HCT116 (cell line): ENCODE measurements at places on chromosomes 6 and 20.

- DNase-seq: no peak
These were observed 224.9 kb upstream of the OPRM1 start for GRCh38 chr6:153814136-153814535.

GRCh38 chr20:9032758-9033157 lies 36.1 kb upstream of the PLCB4 start:
- no peak for DNase-seq

- no peak for DNase-seq
These were observed 13.6 kb downstream of the KCNK5 start for GRCh38 chr6:39215640-39216158.

DNA sequence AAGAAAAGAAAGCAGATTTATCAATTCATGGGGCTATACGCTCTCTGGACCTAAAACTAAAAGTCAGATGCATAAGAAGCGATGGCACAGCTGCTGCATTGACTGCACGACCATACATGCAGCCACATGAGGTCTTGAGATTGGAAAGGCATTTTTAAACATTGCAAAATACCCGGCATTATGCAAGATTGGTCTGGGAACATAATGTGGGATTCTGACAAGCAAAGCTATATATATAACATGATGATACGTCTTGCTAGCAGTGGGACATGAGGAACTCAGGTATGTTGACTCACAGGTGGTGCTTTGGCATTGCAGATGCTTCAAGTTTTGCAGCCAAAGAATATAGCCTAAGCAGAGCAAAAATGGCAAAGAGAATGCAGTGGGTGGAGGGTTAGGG lies 55.1 kb downstream of the SAMD3 start:
- DNase-seq: no peak

GRCh38 chr20:42309050-42309449 lies 690.9 kb upstream of the CHD6 start:
- DNase-seq: no peak

DNA sequence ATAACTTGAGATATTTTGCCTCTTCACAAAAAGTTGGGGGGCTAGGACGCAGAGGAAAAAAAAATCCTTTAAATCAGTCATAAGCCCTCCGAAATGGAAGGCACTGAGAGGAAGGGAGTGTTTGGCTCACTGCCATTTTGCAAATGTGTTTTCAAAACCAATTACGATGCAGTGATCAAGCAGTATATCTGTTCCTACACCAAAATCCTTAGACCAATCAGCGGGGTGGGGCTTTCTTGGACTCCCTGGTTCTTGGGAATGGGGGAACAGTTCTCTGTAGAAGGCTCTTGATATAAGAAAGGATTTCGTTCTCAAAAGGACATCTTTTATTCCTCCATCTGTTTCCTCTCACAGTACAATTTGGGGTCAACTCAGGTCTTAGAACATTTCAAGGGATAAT lies 478.6 kb upstream of the JARID2 start:
- DNase-seq: no peak

- no peak for DNase-seq
These were observed 83.4 kb downstream of the ELOVL4 start for GRCh38 chr6:79864001-79864400.

DNA sequence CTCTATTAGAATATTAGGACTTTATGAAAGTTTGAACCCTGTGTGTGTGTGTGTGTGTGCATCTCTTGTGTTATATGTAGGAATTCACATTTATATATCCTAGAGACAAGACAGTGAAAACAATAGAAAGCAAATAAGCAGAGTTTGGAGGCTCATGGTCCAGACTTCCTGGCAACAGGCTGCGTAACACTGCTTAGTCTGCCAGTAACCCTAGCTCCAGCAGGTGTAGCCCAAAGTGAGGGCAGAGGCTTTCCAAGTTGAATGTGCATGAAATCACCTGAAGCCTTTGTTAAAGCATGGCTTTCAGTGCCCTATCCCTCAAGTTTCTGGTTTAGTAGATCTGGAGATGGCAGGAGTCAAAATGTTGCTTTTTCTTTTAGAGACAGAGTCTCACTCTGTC lies 569.9 kb downstream of the KIF16B start:
- DNase-seq: no peak

GRCh38 chr6:74991573-74992332 lies 214.1 kb downstream of the COL12A1 start:
- no peak for DNase-seq

- DNase-seq: no peak
These were observed 98.5 kb downstream of the TFAP2A start for GRCh38 chr6:10316373-10316721.

GRCh38 chr6:50815436-50816114 lies 3.1 kb upstream of the TFAP2B start:
- no peak for DNase-seq

DNA sequence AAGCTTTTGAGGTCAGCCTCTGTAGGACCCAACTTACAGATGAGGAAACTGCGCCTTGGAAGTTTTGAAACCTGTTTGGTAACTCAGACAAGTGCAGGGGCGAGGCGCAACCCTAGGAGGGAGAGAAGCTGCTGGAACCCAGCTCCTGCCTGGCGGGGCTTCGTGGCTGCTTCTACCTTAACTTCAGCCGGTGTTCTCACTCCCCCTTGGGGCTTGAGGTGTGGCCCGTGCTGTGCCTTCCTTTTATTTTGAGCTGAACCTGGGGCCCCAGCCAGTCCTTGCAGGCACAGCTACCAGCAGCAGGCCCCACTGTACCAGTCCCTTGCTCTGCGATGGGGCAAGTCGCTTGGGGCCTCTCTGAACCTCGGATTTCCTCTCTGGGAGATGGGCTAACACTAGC lies 12.0 kb downstream of the RBM38 start:
- DNase-seq: no peak

GRCh38 chr6:132669690-132670291 lies 10.8 kb upstream of the TAAR1 start:
- DNase-seq: peak; percentile 38

DNA sequence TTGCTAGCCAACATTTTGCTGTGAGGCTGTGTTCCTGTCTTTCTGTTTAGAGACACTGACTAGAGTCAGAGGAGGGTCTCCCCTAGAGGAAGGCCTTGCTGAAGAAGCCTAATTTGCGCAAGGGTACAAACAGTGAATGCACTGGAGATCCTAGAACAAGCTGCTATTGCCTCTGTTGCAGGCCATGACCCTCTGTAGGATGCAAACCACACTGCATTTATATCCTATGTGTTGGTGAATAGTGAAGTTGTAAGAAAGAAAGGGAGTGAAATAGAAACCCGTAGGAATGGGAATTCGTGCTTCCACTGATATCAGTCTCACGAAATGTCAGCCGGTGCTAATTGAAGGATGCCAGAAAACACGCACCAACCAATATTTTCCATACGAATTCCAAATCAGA lies 88.2 kb downstream of the GJA1 start:
- DNase-seq: no peak

GRCh38 chr6:56841381-56841749 lies 113.5 kb upstream of the BEND6 start:
- no peak for DNase-seq

GRCh38 chr6:52994839-52995088 lies 320 bp downstream of the GSTA4 start:
- no peak for DNase-seq

DNA sequence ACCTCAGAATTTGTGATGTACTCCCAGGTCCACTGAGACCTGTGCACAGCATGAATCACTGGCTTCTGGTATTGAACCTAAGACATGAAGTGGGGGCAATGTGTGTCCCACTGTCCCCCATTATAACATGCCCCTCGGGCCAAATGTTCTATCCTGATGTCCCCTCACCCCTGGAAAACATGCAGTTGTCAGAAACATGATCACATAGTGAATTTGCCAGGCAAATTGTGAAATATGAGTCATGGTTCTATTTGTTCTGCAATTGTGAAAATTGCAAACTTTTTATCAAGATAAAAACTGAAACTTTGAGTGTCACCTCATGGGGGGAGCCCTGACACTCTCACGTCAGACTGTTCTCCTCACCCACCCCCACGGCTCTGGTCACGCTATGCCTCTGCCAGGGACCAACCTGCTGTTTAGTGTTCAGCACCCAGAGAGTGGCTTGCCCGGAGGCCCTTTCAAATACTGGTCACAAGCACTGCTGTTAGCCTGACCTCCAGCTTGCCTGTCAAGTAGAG lies 305.3 kb downstream of the CLIC5 start:
- no peak for DNase-seq

- no peak for DNase-seq
These were observed 25.6 kb upstream of the HLA-A start for GRCh38 chr6:29916741-29917140.

DNA sequence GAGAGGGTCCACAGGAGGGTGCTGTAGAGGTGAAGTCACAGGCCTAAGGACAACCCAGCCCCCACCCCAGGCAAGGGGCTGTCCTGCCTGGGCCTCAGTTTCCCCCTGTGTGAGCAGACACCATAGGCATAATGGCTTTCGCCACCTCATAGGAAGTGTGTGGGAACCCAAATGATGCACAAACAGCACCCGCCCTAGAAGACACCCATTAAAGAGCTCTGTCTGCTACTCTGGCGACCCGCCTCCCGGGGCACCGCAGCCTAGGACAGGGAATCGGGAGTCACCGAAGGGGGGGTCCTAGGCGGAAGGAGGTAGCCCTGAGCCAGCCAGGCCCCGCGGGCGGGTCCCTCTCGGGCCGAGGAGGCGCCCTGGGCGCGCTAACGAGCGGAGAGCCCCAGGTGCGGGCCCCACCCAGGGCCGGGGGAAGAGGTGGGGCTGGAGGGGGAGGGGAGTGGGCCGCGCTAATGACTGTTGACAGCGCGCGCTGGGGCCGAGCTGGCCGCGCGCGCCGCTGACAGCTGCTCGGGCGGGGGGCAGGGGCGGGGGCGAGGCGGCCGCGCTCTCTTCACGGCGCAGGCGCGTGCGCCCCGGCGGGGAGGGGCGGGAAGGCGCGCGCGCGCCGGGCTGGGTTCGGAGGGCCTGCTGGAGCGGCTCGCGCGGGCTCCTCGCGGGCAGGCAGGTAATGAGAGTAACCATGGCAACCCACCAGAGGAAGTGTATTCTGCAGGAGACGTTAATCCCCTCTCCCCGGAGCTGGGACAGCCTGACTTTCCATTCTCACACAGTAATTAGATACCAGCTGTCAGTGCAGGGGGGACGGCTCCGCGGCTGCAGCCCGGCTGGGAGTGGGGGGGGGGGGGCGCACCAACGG lies 48.9 kb downstream of the NOL4L start:
- peak; percentile 7 for DNase-seq

DNA sequence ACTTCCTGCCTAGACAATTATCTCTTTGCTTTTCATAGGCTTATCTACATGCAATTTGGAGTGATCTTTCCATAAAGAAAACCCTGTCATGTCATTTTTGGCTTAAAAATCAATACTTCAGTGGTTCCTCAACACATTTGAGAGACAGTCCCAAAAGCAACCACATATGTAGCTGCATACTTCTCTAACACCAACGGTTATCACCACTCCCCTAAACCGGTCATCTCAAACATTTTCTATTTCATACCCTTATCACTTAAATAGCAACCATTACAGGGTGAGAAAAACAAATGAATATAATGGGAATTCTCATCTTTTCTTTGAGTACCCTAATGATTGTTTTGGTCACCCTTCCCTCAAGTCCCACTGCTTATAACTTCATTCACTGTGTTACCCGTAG lies 5.1 kb downstream of the GLO1 start:
- DNase-seq: no peak

- no peak for DNase-seq
These were observed 99.7 kb upstream of the KCNK16 start for GRCh38 chr6:39422238-39422637.

- no peak for DNase-seq
These were observed 65.7 kb downstream of the SCP2D1 start for GRCh38 chr20:18879262-18879661.

DNA sequence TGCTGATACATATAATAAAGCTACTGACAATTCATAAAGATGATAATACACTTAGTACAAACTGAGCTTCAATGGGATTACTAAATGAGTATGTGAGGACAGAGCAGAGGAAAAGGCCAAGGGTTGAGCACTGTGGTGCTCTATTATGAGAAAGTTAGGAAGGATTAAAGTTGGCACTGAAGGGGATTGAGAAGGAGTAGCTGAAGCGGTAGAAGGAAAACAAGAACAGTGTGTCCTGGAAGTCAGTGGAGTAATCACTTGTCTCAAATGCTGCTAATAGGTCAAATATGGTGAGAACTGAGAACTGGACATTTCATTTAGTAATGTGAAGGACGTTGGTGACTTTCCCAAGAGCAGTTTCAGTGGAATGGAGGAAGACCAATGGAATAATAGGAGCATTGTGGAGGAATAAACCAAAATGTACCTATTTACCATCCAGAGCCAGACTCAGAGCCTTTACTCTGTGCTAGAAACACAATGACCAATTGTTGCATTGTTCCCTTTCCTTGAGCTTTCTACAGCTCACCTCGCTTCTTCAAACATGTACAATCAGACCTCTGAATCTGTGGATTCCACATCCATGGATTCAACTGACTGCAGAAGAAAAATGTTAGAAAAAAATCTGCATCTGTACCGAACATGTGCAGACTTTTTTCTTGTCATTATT lies 255.9 kb downstream of the LAMA2 start:
- DNase-seq: no peak

GRCh38 chr6:149138089-149138488 lies 179.4 kb upstream of the TAB2 start:
- no peak for DNase-seq

DNA sequence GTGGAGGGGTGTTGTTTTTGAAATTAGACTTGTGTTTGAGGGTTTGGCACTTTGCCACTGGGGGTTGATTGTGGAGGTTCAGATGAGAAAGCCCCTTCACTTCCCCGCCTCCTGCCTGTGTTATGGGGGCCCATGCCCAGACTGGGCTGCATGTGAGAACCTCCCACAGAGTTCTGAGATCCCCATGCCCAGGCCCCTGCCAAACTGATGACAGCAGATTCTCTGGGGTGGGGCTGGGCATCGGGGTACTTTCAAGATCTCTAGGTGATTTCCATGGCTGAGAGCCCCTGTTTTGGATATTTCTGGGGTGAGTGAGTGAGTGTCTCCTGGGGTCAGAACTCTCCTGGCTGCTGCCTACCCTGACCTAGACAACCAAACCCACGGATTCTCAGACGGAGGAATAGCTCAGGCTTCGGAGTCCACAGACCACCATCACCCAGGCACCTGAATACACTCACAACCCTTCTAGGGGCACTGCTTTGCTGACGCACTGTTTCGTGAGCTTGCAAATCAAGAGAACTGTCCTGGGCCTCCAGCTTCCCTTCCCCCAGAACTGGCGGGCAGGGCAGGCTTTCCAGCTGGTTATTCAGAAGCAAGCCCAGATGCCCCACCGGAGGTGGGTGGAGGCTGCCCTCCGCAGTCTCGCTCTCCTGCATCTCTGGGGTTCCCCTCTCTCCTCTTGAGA lies 6.3 kb downstream of the BCAS1 start:
- no peak for DNase-seq

- DNase-seq: no peak
These were observed 4.4 kb upstream of the LMBRD1 start for GRCh38 chr6:69801225-69801624.

DNA sequence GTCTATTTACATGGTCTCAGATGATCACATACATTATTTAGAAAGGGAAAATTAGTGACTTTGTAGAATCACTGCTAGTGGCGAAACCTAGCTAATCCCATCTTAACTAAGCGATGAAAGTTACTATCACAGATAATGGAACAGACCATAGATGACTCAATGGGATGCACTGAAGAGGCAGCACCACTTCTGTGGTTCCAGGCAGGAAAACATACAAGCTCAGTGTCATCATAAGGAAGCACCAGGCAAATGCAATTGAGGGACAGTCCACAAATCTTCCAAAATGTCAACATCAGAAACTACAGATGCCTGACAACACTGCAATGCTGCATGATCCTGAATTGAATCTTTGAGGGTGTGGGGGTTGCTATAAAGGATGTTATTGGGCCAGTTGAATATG lies 15.9 kb upstream of the SNAI1 start:
- no peak for DNase-seq
